ENCODE measurements at places on chromosomes 13 and 19. TPM values are rescaled to one million over a fixed set of nuclear protein-coding genes. Genes with fewer than 3 reads are reported as not detected.

DNA sequence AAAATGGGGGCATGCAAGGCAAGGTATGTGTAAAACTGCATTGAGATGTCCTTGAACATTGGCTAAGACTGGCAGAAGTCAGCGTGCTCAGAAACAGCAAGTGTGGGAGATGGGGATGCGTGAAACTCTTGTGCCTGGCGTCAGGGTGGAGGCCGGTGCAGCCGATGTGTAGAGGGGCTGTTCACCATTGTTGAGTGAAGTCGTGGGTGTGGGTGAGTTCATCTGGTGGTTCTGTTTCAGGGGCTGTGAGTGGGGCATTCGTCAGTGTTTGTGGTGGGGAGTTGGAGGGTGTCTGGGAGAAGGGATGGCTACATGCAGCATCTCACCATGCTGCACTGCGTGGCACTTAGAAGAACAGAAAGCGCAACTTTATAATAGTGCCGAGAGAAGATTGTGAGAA, 11.4 kb upstream of the MIA start:
- no peak for DNase-seq

The NLRP5 gene
- not detected for total RNA-seq

DNA sequence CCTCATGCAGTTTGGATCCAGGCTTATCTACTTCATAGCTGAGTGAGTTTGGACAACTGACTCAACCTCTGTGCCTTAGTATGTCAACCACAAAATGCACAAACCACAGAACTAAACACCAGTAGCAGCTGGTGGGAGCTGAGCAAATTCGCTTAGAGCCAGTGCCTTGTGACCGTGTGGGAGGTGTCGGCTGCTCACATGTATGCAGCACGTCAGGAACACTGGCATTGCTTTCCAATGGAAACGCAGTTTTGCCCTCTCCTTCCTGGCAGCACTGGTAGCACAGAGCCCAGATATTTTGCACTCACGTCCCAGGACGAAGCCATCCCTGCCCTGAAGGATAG, 8.3 kb upstream of the NTN5 start:
- DNase-seq: no peak

GRCh38 chr13:102697929-102698648, 3.2 kb upstream of the METTL21C start:
- DNase-seq: no peak

DNA sequence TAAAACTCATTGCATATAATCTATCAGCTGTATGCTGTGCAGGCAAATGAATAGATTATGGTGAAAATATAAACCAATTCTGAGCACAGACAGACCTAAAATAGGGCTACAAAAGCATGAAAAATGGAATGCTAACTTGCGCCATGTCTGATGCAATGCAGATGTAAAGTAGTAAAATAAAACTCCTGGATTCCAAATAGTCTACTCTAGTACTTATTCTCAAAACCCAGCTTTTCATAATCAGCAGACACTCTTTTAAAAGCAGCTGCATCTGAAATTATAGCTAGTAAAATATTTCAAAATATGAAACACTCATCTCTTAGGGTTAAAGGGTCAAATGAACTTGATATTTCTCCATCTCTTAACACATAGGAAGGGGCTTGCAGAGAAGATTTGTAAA, 4.7 kb upstream of the POMP start:
- no peak for DNase-seq

- DNase-seq: no peak
These were observed 37.9 kb downstream of the N4BP2L1 start for GRCh38 chr13:32390048-32390447.

The CD70 gene
- total RNA-seq: not detected

GRCh38 chr19:11324079-11324661, 15.3 kb downstream of the RAB3D start:
- DNase-seq: peak; percentile 92

The NUP62 gene
- total RNA-seq: 26.8 TPM

GRCh38 chr13:111302045-111302726, 18.3 kb upstream of the TEX29 start:
- no peak for DNase-seq

DNA sequence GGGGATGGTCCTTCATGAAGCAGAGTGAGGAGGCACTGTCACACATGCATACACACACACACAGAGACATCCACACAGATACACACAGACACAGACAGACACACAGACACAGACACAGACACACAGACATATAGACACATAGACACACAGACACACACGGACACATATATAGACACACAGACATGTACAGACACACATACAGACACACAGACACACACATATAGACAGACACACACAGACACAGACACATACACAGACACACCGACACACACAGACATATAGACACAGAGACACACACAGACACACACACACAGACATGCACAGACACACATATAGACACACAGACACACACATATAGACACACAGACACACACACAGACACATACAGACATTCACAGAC, 173.9 kb downstream of the URI1 start:
- no peak for DNase-seq

The KLF16 gene
- 14.1 TPM for total RNA-seq

GRCh38 chr13:113170511-113170910, 12.1 kb downstream of the PROZ start:
- DNase-seq: no peak

GRCh38 chr19:51702825-51703574, 9.9 kb downstream of the SPACA6 start:
- no peak for DNase-seq

- no peak for DNase-seq
These were observed 85.0 kb upstream of the UBL3 start for GRCh38 chr13:29935309-29935981.

DNA sequence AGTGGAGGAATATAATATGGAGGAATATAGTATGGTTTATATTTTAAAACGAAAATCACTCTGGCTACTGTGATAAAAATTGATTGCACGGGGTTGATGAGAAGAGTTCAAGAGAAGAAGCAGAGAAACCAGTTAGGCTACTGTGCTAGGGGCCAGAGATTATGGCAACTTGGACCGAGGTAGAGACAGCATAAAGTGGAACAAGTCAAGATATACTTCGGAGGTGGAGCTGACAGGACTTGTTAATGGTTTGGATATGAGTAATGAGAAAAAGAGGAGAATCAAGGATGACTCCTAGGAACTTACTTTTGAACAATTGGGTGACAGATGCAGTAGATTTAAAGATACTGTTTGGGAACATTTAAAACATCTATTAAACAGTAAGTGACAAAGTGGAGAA, 6.6 kb upstream of the WDFY2 start:
- no peak for DNase-seq

The CEACAM1 gene
- 2.8 TPM for total RNA-seq

GRCh38 chr13:47594833-47595232, 406.2 kb downstream of the SUCLA2 start:
- DNase-seq: no peak

The CCDC61 gene
- total RNA-seq: 10.4 TPM

DNA sequence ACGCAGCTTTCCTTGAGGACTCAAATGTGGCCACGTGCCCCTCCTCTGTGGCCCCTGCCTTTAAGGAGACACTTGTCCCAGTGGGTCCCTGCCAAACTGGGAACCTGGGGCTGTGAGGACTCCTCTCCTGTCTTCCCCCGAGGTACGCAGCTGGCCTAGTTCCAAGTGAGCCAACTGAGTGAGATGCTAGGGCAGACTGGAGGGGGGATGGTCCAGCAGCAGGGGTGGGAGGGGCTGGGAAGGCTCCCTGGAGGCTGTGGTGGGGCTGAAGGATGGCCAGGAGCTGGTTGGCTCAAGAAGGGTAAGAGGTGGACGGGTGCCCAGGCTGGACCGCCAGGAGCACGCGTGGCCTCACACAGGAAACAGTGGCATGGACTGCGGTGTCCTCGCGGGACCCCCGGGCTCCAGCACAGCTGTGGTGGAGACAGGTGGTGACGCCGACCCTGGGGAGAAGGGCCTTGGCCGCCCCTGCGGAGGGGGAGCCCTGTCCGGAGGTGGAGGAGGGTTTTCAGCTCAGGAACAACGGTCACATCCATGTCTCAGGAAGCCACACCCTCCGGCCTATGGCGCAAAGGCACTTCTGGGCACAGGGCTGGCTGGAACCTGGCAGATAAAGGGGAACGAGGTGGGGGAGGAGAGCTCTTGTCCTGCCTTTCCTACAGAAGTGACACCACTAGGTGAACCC, 45.8 kb downstream of the MLLT1 start:
- DNase-seq: peak; percentile 90

The LRG1 gene
- total RNA-seq: 0.43 TPM

GRCh38 chr13:21075379-21076249, 14.2 kb upstream of the LATS2 start:
- DNase-seq: peak; percentile 85

DNA sequence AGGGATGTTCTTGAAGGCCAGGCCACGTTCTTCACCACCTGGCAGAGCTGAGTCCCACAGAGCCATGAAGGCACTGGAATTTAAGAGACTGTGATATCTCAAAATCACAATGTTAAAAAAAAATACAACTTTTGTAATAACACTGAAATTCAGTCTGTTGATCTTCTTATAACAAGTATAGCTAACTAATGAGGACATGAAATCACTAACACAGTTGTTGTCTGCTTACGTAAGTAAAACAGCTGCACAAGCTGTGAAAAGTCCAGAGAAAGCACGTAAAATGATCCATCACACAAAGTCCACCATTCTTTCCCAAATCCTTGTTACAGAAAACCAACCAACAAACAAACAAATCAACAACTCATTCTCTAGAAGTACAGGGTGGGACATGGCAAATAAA, 32.9 kb downstream of the FLT3 start:
- DNase-seq: no peak

DNA sequence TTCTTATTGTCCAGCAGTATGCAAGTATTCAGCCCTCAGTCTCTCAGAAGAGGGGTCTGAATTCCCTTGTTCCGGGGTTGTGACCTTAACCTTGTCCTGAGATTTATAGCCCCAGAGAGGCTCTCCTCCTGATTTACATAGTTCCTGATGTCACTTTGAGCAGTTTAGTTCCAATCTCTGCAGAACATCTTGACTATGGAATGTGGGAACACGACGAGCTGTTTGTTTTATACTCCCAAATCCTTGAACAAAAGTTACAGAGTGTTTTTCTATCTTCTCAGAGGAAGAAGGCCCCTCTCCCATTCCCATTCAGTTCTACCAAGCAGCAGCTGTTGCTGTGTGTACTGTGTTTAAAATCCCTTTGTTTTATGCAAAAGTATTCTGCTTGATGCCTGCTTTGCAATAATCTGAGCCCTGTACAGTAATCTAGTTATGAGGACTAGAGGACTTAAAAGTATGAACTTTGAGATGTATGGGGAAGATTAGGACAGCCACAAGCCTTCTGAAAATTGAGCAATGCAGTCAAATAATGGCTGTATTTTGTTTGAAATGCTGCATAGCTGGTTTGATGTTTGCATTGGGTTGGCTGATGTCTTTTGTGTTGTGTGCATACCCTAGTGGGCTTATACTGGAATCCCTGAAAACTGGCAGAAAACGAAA, 74.7 kb downstream of the KL start:
- no peak for DNase-seq

DNA sequence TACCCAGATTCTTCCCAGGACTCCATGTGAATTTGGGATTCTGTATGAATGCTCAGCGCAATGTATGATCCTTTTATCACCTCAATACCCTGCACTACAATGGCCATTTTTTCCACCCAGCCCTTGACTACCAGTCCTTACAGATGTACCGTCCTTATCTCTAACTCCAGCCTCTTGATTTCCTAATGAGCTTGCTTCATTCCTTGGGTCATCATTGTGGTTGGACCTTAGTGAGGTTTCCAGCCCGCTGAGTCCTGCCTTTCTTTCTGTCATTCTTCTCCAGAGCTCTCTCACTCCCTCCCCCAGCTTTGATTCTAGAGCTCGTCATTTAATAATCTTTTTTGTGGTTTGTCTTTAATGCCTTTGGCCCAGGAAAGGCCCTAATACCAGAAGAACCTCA, 438.5 kb downstream of the ZNF536 start:
- DNase-seq: no peak

The ATP8B3 gene
- 0.78 TPM for total RNA-seq
